ENCODE measurements at places on chromosomes 5 and 9.
A peak's percentile ranks its signal among the peaks of the same experiment; 100 is the strongest.

DNA sequence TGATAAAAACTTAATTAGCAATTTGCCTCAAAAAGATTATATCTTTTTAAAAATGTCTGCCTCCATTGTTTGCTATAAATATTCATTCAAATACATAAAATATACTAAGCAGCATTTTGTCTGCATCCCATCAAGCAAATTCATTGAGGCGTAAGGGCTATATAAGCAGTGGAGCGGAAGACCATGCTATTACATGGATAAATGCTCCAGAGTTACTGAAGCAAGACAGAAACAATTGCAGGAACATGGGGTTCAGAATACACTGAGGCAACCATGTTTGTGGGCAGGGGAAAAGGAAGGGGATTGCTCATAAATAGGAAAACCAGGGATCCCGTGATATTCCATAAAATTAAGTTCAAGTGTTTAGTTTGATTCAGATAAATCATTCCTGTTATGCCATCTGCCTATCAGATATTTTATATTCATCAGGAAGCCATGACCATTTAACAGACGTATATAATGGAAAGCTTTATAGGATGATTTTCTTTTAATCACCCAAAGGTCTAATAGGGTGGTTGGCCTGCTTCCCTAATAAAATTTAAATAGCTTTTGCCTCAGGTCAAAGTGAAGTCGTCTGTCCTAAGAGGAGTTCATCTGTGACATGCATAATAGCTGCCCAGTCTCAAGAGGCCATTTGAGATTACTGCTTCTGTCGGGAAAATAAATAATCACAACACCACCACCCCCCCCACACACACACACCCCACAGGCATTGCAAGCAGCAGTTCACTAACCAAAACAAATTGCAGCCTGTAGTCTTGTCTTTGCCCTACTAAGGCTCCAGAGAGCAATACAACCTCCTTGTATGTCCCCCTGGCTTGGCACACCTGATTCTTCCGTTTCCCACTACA, 105.2 kb downstream of the RASEF start:
- DNase-seq: no peak

DNA sequence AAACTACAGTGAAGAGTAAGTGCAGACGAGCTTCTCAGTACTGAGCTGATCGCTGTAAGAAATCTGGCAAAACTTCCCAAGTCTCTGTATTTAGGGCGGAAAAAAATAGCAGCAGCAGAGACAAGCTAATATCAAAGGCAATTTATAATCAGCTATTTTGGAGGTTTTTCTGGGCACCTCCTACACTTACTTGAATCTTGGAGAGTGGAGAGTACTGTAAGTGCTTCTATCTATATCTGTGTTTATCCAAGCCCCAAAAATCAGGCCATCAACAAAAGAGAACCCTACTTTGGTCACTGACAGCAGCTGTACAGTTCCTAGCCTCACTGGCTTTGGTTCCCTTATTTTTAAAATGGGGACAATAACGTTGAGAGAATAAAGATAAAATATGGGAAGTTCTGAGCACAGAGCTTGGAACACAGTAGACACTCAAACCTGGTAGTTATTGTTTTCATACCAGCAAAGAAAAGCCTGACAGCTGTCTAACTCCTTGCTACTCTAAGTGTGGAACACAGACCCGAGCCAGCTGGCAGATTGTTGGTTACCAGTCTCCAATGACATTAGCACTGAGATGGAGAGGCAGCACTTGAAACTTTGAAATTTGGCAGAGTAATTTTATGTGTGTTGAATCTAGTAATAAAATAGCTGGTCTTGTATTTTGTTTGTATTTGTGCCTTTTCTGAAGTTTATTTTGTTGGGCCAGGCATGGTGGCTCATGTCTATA, 96.0 kb upstream of the SLC28A3 start:
- no peak for DNase-seq

DNA sequence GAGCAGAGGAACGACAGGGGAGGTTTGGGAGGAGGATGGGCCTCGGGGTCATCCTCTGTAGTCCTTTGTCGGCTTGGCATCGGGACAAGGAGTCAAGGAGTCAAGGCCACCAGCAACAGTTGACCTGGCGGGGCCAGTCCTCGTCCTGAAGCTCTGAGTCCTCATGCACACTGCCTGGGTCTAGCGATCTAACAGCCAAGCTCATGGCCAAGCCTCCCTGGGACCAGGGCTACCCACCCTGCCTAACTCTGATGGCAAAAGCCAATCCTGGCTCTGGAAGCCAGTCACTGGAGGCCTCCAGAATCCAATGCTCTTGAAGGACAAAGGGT, 49.8 kb downstream of the CAMK2A start:
- DNase-seq: no peak

DNA sequence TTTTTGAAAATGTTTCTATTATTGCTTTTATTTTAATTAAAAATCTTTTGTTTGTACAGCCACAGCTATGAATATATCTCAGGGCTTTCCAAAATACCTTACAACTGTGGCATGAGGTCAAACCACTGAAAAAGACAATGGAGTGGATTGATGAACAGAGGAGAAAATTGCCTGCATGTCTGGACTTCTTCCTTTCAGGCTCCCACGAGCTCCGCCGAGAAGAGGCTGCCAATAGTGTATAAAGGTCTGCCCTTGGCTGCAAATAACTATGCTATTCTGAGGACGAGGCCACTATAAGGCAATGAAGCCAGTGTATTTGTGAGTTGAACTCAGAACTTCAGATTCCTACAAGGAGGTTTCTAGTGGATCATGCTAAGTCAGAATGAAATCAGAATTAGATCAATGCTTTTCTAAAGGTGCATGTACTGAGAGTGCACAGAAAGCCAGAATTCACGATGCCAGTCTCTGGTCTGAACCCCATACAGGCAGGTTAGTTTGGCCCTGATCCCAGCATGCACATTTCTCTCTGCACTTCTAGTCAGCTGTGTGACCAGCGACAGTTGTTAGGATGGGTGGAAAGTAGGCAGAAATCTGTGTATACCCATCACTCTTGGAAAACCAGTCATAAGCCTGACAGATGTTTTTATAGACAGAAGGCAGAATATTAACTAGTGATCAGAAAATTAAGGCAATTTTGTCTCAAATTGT, 42.7 kb upstream of the PLPP1 start:
- no peak for DNase-seq

- no peak for DNase-seq
Observed at GRCh38 chr5:35478856-35479682, 138.6 kb upstream of the SPEF2 start.

DNA sequence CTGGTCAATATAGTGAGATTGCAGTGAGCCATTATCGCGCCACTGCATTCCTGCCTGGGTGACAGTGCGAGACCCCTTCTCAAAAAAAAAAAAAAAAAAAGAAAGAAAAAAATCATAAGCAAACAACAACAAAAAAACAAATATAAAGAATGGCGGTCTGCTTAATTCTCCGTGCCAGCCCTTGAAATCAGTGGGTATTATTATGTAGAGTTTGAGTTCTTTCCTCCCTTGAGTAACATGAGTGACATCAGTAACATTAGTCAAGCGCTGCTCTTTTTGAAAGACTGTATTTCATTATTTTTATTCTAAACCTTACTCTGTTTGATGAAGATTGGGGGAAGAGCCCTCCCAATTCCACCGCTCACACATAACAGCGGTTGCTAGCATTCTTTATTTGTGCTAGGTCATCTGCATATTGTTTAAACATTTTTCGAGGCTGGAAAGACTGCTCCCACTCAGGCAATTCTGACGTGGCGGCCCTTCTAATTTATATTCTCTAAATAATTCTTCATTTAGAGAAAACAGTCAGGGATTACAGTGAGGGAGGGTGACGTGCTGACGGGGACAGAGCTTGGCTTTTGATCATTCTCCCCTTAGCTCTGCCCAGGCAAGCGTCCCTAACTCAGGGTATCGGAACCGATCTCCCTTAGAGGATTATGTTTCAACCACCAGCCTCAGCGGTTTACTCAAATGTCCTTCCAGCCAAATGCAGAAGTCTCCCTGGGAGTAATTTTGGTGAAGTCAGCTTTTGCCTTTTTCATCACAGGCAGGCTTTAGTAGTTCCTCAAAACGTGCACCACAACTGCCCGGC, 860 bp upstream of the MARCHF6 start:
- DNase-seq: peak; percentile 13

- no peak for DNase-seq
Observed at GRCh38 chr9:120757026-120757913, 35.9 kb downstream of the FBXW2 start.

- DNase-seq: no peak
Observed at GRCh38 chr9:91419222-91420191, 4.1 kb downstream of the NFIL3 start.

- DNase-seq: no peak
Observed at GRCh38 chr9:91924090-91924489, 25.9 kb downstream of the ROR2 start.

GRCh38 chr5:4116834-4117233, 521.2 kb downstream of the IRX1 start:
- DNase-seq: no peak

GRCh38 chr5:129631961-129632360, 115.9 kb upstream of the MINAR2 start:
- DNase-seq: no peak

GRCh38 chr9:83637389-83637788, 14.4 kb downstream of the IDNK start:
- no peak for DNase-seq

DNA sequence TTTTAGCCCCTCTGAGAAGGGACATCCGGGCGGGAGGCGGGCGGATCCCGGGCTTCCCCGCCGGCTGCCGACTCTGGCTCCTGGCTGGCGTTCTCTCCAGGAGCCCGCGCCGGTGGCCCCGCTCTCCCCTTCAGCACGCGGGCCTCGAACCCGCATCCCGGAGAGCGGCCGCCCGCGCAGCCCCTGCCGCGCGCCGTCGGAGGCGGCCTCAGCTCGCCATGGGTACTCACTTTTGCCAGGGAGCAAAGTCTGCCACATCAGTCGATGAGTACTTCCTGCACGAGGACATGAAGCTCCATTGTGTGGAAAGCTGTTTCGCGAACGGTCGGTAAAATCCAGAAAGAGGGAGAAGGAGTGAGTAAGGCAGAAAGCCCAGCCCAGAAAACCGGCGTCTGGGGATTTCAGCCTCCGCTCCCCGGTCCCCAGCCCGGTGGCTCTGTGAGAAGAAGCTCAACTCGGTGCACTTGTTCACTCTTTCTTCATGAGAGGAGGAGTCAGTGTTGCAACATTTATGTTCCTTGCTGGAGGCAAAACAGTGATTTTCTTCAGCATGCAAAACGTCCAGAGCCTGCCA, at the start of gene PRLR:
PRLR (minus strand) TSS at position 450 of the 574 bp plus-strand sequence. CDS start 140,867 bp downstream, outside the sequence.
- no peak for DNase-seq

- DNase-seq: no peak
Observed at GRCh38 chr5:149628221-149628620, 46.9 kb downstream of the ARHGEF37 start.

GRCh38 chr9:19208653-19209052, 21.8 kb upstream of the DENND4C start:
- DNase-seq: no peak

DNA sequence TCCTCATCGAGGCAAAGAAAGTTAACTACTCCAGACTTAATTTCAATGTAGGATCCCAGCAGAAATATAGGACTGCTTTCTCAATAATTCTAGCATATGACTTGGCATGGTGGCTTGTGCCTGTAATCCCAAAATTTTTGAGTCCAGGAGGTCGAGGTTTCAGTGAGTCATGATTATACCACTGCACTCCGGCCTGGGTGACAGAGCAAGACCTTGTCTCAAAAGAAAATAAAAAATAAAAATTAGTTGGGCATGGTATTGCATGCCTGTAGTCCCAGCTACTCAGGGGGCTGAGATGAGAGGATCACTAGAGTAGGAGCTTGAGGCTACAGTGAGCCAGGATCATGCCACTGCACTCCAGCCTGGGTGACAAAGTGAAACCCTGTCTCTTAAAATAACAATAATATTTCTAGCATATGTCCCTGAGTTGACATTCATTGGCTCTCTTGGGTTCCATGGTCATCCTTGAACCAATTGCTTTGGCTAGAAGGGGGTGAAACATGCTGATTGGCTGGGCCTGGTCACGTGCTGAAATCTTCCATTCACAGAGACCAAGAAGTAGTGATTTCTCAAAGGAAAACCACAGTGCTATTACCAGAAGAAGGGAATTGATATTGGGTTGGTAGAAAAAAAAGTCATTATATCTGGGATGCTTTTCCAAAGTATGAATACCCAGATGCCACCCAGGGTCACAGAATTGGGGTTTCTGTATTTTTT, 31.6 kb upstream of the GARNL3 start:
- no peak for DNase-seq

DNA sequence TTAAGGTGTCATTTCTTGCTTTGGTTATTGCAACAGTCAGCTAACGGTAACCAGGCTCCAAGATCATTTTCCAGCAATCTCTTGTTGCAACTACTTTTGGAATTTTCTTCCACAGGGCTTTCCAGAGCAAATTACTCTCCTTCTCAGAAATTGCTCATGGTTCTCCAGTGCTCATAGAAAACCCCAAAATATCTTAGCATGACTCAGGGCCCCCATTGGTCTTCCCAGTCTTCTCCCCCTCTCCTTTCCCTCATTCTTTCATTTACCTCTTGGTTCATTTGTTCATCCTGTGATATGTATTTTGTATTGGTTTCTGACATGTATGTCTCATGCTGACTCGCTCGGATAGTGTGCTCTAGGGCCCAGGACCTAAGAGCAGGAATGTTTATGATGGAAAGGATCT, 35.6 kb downstream of the WWC1 start:
- DNase-seq: no peak

GRCh38 chr9:71778085-71778484, 9.8 kb upstream of the CEMIP2 start:
- DNase-seq: no peak

- no peak for DNase-seq
Observed at GRCh38 chr5:5239191-5239590, 99.1 kb downstream of the ADAMTS16 start.

DNA sequence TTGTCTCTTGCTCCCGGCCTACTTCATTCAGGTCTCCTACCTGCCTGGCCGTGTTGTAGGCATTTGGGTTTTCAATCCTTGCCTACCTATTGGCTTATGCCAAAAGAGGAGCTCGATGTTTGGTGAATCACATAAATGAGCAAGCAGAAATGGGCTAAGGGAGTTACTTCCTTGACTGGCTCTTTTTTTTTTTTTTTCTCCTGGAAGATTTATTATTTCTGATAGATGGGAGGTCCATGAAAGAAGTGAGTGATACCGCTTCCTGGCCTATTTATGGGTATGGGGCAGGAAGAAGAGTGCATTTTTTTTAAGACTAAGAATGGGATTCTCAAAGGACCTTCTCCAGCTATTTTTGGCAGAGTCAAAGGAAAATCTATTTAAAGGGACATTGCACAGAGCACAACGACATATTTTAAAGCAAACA, 294.1 kb downstream of the ARHGAP26 start:
- no peak for DNase-seq

DNA sequence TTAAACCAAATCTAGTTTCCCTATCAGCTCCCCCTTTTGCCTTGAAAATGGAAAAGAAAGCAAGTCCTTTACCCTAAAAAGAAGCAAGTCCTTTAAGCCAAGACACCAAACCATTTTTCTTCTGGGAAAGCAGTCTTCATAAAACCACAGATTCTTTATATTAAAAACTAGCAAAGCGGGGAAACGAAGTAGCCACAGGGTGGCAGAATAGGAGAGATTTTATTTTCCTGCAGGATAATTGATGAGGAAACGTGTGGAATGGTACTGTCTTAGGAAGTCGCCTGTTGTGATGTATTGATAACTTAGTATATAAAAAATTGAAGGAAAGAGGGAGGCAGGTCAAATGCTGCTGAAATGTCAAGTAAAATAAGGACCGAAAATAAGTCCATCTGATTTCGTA, 41.1 kb downstream of the ZNF883 start:
- no peak for DNase-seq
